ENCODE measurements at places on chromosomes 7 and 10. TPM values are rescaled to one million over a fixed set of nuclear protein-coding genes. Genes with fewer than 3 reads are reported as not detected.

The DGKB gene
- 3.4 TPM for polyA plus RNA-seq

DNA sequence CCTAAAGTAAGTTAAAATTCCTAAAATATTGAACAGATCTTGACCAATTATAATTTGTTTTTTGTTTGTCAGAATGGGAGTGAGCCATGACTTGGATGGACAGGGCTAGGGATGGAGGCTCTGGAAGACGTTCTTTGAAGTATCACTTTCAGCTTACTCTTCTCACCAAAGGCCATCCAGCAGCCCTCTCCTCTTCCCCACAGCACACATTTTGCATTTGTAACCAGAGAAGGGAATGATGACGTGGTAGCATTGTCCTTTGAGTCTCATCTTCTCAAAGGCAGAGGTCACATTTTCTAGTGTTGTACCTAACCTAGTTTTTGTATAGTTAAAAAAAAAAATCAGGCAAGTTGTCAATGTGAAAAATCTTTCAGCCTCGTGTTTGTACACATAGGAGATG is 43.8 kb upstream of the AGR3 start:
- no peak for DNase-seq

The GIMAP2 gene
- polyA plus RNA-seq, result 8.0 TPM

DNA sequence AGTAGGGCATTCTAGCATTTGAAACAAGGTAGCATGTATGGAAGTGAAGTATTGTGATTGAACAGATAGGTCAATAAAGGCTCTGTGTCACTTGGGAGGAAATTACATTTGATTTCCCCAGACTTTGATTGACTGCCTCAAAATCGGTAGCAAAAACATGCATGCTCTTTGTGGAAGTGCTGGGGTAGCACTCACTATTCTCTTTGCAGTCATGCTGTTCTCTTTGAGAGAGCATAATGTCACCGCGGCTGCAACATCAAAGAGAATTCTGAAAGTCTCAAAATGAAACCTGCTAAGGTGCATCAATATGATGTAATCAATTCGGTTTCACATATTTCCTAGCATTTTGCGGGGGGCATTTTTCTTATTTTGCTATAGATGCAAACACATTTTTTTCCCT is 64.2 kb downstream of the ARMC3 start:
- no peak for DNase-seq

DNA sequence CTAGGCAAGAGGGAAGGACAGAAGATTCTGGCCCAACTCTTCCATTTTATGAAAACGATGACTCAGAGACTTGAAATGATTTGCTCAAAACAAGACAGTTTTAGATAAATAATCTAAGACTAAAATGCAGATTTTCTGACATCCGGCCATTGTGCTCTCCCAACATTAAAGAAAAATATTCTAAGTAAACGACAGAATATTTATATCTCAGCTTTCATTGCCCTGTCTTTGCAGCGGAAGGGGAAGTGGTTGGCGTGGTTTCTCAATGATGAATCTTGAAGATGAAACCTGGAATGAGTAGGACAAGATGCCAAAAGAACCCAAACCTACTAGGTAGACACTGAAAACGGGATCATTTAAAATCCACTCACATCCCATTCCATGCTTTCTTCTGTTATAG is 28.9 kb upstream of the NPY start:
- no peak for DNase-seq

The TMEM236 gene
- polyA plus RNA-seq, result 0.27 TPM

- no peak for DNase-seq
Observed at GRCh38 chr7:33837356-33837851, 67.9 kb upstream of the BMPER start.

GRCh38 chr7:24966802-24967201 is 13.2 kb downstream of the OSBPL3 start:
- DNase-seq, result no peak

- DNase-seq, result no peak
Observed at GRCh38 chr7:90092506-90092905, 61.8 kb upstream of the STEAP1 start.

The MPP7 gene
- polyA plus RNA-seq, result 9.3 TPM

The AEBP1 gene
- polyA plus RNA-seq, result 75.0 TPM

DNA sequence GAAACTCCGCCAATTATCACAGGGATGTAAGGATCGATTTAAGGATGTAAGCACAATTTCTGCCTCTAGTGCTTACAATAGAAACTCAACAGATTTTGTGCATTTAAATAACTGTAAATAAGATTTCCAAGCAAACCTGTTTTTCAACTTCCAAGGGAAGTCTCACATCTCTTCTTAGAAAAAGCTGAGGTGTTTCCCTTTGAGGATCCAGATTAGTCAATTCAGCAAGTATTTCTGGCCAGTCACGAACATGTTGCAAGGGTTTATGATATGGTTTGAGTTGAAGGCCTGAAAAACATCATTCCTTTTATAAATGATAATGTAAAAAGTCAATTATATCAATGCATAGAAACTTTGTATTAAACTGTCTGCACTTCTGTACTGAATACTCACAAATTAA is 23.9 kb downstream of the KRIT1 start:
- no peak for DNase-seq

Data from right renal pelvis (tissue), 4 donors.